Stimulated activated CD4-positive, alpha-beta T cell treated with anti-CD3 and anti-CD28 coated beads, Interleukin-1b, Interleukin-23, amount 100 ng/mL, for 1 hour (primary cell): ENCODE measurements at places on chromosomes 12 and 14.
A peak's percentile ranks its signal among the peaks of the same experiment; 100 is the strongest.

DNA sequence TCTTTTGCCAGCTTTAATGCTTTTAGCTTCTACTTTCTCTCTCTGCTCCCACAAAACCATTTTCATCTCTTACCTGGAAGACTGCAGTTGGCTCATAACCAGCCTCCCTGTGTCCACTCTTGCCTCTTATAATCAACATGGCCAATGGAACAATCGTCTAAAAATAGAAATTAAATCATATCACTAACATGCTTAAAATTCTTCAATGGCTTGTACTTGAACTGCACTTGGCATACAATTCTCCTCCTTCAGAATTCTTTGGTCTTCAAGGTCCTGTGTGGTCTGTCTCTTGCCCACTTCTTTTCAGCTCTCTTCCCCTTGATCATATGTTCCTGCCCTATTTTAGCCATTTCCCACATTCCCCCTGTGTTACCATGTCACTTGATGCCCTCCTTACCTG is 342.2 kb downstream of the ATP23 start:
- no peak for DNase-seq

- DNase-seq, result no peak
These were observed 17.4 kb downstream of the FOXN4 start for GRCh38 chr12:109291521-109292341.

DNA sequence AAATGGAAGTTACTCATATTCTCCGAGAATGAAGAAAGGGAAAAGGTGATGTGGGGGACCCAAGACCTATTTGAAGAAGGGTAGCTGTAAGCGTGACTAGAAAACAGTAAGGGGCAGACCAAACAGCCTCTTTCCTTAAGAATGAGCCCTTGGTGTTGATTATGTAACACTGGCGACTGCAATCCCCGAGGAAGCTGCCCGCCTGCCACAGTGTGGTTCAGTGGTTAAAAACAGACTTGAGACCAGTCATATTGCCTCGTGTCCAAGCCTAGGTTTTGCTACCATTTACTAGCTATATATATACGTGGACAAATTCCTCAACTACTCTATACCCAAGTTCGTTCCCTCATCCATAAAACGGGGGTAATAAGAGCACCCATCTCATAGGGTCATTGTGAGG is 49.1 kb downstream of the SSPN start:
- DNase-seq, result no peak

DNA sequence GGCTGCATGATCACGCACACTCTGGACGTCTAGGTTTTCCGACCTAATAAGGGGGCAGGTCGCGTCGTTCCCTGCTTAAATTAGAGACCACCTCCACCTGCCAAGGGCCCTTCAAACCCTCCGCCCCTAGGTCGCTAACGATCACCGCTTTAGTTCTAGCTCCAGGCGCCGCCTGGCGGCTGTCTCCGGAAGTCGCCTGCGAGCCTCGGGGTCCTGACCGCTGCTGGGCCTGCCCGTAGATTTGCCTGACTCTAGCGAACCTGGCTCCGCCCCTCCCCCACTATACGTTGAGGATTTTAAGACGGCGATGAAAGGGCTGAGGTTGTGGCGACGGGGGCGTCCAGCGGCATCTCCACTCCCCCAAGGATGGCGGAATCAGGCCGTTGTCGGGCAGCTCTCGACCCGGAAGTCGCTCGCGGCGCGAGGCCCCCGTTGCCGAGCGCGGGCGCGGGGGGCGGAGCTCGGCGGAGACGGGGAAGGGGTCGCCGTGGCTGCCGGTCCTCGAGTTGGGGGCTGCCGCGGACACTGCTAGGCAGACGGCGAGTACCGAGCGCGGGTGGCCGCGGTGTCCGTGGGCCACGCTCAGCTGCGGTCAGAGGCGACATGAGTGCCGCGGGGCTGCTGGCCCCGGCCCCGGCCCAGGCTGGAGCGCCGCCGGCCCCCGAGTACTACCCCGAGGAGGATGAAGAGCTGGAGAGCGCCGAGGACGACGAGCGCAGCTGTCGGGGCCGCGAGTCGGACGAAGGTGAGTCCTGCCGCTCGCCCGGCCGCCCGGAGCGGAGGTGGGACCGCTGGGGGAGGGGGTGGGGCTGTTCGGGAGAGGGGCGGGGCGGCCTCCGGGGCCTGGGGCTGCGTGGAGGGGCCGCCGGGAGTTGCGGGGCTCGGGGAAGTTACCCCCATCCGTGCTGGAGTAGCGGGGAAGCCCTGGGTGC is at the start of gene SUDS3:
Gene SUDS3 (plus strand): TSS at position 467 of the 932 bp plus-strand sequence. CDS start 137 bp downstream, at position 604.
- peak; percentile 95 for DNase-seq

GRCh38 chr12:66819587-66819986 is 140.7 kb upstream of the GRIP1 start:
- DNase-seq, result no peak

DNA sequence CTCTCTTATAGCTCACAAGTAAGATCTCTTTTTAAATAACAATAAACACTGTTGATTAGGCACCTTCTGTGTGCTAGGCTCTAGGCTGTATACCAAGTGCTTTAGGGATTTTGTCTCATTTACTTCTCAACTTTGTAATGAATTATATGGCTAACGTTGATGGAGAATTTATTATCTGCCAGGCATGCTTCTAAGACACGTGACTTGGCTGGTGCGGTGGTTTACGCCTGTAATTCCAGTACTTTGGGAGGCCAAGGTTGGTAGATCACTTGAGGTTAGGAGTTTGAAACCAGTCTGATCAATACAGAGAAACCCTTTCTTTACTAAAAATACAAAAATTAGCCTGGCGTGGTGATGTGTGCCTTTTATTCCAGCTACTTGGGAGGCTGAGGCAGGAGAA is 1202.8 kb upstream of the TMEM132C start:
- no peak for DNase-seq

GRCh38 chr14:36069535-36069900 is 107.0 kb downstream of the PTCSC3 start:
- DNase-seq, result no peak
